ENCODE measurements at places on chromosomes 1 and 21. TPM values are rescaled to one million over a fixed set of nuclear protein-coding genes. Genes with fewer than 3 reads are reported as not detected.

TMEM200B gene
- total RNA-seq, result 1.1 TPM

SPRR4 gene
- not detected for total RNA-seq

KIF17 gene
- 1.2 TPM for total RNA-seq

KIF21B gene
- 3.7 TPM for total RNA-seq

MNDA gene
- not detected for total RNA-seq

LCE1B gene
- not detected for total RNA-seq

OR2M3 gene
- 0.35 TPM for total RNA-seq

DNA sequence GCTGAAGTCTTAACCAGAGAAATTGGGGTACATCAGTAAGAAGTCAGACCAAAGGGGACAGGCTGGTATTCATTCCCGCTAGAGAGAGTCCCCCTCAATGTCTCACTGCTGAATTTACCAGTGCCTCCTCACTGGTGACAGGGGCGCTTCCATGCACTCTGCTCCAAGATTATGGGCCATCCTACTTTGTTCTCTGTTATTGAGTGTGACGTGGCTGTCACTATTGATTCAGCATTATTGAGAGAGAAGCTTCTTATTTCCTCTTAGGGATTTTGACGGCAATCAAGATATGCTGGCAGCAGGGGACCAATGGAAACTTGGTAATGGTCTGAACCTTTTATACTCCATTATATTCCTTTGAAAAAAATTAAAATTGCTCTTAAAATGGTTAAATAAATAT is 118.6 kb downstream of the SYF2 start:
- DNase-seq, result no peak

DNA sequence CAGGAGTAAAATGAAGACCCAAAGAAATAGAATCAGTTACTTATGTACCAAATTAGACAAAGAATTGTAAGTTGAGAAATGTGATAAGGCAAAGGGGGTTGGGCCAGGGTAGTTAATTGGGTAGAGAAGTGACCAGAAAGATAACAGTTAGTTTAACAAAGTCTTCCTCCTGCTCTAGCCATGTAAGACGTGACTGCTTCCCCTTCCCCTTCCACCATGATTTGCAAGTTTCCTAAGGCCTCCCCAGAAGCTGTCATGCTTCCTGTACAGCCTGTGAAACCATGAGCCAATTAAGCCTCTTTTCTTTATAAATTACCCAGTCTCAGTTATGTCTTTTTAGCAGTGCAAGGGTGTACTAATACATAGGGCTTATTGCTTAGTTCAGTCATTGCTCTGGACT is 142.0 kb upstream of the PDE4B start:
- DNase-seq, result no peak

GRCh38 chr1:175479521-175480342 is 263.7 kb downstream of the TNR start:
- peak; percentile 35 for DNase-seq

DNA sequence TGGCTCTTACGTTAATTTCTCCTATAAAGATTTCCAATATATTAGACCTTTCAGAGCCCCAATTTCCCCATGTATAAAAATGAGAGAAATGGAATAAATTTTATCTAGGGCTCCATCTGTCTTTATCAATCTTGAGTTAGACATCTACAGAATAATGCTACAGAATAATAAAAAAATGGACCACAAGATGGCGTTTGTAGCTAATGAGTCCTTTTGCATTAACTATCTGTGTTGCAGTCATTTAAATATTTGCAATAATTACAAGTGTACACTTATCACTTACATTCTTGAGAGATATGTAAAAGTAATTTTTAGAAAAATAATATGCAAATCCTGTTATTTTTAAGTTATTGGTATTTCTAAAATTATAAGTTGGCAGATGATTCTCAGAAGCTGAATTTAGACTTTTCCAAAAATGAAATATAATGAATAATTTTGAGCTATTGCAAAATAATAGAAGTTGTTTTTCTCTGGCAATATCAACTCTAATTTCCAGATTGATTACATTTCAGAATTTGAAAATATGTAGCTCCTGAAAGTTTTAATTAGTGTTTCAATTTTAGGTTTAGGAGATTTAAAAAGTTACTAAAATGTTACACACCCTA is 87.7 kb downstream of the SNX7 start:
- no peak for DNase-seq

- DNase-seq, result peak; percentile 49
Observed at GRCh38 chr1:231420959-231421545, 1.0 kb downstream of the EGLN1 start.

- DNase-seq, result no peak
Observed at GRCh38 chr21:38848187-38848609, 42.5 kb downstream of the ETS2 start.

DNA sequence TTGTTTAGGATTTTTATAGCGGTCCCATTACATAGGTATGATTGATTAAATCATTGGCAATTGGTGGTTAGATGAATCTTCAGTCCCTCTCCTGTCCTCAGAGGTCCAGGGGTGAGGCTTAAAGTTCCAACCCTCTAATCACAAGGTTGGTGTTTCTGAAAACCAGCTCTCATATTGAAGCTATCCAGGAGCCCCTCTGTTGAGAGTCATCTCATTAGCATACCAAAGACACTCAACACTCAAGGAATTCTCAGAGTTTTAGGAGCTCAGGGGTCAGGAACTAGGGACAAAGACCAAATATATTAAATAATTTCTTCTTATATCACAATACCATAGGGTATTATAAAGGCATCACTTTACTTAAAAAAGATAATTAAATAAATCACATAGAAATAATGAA is 23.3 kb downstream of the FCRL2 start:
- DNase-seq, result no peak

DNA sequence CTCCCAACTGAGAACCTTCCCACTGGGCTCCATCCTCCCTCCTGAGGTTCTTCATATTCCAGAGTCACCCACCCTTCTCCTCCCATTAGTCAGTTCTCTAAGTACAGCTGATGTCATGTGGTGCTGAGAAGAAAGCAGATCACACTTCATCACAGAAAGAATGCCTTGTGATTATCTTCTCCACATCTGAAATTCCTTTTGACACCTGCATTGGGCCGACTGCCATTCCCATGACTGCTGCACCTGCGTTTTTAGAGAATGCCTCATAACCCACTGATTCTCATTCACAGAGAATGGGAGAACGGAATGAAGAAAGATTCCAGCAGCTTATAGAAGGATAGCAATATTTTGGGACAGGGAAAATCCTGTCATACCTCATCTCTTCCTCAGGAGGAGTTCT is 14.3 kb downstream of the LEPR start:
- DNase-seq, result peak; percentile 79
